RPMI8226 (cell line): ENCODE measurements at places on chromosomes 2 and 18.
A peak's percentile ranks its signal among the peaks of the same experiment; 100 is the strongest.

- no peak for DNase-seq
Measured at GRCh38 chr2:5740053-5740452, 47.9 kb downstream of the SOX11 start.

- peak; percentile 48 for DNase-seq
Measured at GRCh38 chr18:59067873-59068272, 71.8 kb upstream of the SEC11C start.

DNA sequence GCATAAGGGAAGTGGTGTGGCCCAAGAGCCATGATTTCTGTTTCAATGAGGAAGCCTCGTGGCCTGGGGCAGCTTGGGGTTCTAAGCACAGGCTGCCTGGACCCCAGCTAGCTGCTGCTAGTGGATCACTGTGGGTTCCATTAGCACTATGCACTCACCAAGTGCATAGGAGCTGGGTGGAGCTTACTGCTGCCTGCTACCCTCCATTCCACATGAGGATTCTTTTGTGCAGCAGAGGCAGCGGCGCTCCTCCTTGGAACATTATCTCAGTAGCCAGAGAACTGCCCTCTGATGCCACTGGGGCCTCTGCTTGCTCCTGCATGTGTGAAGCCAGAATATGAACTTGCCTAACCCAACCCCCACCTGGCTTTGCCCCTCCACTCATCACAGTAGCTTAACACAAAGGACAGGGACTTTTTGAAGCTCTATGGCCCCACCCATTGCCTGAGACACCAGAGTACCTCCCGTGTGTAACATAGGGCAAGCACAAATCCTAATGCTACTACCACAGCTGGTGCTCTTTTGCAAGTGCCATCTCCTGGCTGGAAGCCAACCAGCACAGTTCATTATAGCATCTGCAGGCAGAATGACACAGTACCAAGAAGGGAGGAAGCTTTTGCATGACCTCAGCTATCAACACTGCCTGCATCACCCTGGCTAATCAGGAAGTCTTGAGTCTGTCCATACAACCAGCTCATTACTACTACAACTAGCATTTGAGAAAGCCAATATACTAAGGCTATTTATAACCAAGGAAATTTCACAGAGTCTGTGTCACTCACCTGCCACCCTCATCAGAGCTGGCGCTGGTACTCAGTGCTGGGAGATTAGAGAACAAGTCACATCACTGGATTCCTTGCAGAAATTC lies 297.0 kb upstream of the GULP1 start:
- DNase-seq, result peak; percentile 92

DNA sequence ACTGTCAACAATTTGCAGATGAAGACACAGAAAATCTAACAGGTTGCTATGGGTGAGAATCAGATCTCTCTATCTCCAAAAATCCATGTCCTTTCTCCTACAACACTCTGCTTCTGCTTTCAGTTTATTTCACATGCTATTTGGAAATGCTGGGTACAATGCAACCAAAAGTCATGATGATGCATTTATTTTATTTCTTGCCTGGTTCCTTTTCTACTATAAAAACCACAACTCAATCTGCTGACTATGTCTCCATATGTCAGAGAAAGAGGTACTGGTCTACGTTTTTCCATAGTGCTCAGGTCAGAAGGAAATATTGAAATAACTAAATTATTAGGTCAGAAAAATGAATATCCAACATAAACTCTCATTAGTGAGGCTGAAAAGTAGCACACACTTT lies 20.5 kb downstream of the RAD51AP2 start:
- peak; percentile 7 for DNase-seq

DNA sequence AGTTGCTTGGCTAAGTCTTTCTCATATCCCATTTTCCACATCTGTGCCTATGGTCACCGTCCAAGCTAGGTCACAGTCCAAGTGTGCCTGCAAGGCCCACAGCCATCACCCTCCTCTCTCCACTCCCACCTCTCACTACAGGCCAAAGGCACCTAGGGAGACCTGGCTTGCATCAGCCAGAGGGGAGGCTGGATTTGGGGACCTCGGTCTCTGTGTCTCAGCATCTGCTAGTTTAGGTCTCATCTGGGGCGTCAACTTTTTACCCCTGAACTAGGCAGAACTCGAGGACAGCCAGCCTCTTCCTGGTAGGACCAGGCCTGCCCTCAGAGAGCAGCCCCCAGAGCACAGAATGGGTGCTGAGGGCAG lies 217.1 kb downstream of the DYSF start:
- DNase-seq, result no peak

- no peak for DNase-seq
Measured at GRCh38 chr2:24517247-24517646, 26.2 kb downstream of the NCOA1 start.

DNA sequence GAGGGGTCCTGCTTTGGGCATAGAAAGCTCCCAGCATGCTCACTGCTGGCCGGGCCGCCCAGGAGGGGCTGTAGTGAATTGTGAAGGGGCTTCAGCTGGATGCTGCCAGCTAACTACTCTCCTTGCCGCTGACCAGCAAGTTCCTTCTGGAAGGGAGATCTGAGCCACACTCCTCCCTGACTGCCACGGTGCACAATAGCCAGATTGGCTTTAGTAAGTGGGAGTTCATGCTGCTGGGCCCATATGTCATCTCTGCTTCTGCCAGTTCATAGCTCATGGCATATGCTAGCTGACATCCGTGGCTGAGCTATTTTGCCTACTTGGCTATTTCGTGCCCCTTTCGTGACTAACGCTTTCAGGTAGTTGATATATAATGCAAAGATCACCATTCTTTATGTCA lies 51.6 kb upstream of the ROCK2 start:
- DNase-seq, result no peak

DNA sequence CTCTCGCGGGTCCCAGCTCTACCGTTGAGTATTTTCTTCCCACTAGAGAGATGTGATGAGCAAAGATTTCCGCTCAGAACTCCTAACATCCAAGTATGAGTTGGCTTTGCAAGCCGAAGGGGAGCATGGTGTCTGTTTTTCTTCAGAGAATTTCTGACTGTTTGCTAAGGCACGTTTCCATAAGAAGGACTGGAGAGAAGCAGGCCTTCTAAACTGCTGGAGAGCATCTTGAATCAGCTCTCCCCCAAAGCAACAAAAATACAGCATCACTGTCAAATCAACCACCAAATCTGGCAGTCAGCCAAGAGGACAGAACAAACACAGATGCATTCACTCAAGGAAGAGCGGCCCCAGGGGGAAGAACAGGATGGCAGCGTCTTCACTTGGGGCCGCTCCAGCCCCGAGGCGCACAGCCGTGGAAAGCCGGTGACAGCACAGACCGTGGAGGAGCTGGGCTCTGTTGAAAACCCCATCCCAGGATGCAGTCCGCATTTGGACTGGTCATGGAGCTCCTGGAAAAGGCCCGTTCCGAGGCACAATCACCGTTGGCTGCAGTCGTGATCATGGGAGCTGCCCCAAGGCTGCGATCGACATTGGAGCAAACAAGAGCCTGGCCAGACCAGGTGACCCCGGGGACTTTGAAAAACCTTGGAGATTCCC lies 101.4 kb downstream of the NFATC1 start:
- no peak for DNase-seq

DNA sequence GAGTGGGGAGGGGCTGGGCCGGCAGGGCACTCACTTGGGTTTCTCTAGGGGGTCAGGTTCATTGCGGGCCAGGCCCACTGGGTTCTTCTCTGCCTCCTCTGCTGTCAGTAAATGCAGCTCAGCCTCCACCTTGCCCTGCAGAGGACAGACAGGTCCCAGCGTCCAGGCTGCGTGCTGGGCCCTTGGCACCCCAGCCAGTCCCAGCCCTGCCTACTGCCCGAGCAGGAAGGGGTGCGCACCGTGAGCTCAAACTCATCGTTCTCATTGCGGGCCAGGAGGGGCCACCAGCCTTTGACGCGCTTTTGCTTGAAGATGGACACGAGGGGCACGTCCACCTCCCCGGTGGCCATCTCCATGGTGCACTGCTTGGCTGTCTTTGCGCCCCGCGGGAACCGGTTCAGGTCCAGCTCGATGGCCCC lies 17.3 kb downstream of the OTOF start:
- no peak for DNase-seq

- no peak for DNase-seq
Measured at GRCh38 chr2:3332133-3332532, 45.5 kb downstream of the EIPR1 start.

GRCh38 chr2:11744631-11745394 lies 1.6 kb upstream of the LPIN1 start:
- DNase-seq, result peak; percentile 80

- no peak for DNase-seq
Measured at GRCh38 chr2:37388074-37388473, 43.6 kb downstream of the QPCT start.

- DNase-seq, result no peak
Measured at GRCh38 chr2:38932586-38932985, 42.9 kb downstream of the ARHGEF33 start.

DNA sequence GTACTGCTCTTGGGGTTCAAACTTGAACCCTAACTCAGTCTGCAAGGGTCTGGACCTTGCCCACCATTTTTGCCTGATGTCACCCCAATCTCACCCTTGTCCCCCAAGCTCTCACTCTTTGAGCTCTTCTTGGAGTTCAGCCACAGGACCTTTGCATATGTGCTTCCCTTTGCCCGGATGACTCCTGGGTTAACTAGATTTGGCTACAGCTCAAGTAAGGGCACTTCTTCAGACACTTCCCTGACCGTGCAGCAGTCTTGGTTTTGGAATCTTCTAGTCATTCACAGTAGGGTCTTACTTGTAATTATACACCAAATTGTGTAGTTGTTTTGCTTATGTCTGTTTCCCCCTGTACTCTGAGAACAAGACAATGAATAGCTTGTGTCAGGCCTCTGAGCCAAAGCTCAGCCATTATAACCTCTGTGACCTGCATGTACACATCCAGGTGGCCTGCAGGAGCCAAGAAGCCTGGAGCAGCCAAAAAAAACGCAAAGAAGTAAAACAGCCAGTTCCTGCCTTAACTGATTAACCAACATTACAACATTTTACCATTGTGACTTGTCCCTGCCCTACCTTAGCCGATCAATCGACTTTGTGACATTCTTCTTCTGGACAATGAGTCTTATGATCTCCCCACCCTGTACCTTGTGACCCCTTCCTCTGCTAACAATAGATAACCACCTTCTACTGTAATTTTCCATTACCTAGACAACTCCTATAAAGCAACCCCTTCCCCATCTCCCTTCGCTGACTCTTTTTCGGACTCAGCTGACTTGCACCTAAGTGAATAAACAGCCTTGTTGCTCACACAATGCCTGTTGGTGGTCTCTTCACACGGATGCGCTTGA lies 1.0 kb upstream of the MOGAT1 start:
- no peak for DNase-seq

DNA sequence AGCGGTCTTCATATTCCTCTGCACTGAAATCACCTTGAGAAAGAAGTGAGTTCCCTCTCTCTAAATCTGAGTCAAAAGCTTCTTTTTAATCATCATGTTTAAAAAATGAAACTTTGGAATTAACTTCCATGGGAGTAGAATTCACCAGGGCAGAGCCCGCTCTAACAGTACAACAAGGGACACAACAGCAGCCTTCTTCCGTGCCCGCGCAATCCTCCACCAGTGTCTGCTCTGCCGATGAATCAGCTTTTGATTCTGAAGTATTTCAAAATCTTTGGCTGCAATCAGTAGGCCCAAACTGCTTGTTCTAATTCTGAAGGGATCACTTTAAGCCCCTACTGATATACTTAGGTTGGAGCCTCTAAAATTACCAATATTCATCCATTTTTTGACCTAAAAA lies 76.9 kb downstream of the USP40 start:
- no peak for DNase-seq

GRCh38 chr2:83971547-83971946 lies 487.5 kb downstream of the SUCLG1 start:
- DNase-seq, result no peak

GRCh38 chr2:216554755-216555154 lies 56.1 kb downstream of the RPL37A start:
- no peak for DNase-seq

- DNase-seq, result no peak
Measured at GRCh38 chr2:144379851-144380311, 140.0 kb downstream of the ZEB2 start.

- DNase-seq, result no peak
Measured at GRCh38 chr18:28164771-28165483, 12.0 kb downstream of the CDH2 start.

DNA sequence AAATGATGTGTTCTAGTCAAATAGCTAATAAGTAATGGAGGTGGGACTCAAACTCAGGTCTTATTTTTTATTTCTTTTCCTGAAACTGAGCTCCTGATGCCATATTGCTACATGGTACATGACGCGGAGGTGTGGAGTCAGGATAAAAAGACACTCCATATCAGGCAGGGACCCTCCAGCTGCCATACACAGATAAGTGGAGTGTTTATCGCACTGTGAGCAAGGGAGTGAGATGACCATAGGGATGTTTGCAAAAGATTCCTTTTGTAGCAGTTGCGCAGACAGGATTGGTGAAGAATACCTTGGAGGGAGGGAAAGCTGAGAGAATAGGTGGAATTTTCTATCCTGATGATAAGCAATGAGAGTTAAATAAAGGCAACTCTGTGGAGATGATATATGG lies 657.2 kb downstream of the RNF144A start:
- DNase-seq, result no peak

- no peak for DNase-seq
Measured at GRCh38 chr2:112957511-112957910, 20.3 kb upstream of the IL36G start.

DNA sequence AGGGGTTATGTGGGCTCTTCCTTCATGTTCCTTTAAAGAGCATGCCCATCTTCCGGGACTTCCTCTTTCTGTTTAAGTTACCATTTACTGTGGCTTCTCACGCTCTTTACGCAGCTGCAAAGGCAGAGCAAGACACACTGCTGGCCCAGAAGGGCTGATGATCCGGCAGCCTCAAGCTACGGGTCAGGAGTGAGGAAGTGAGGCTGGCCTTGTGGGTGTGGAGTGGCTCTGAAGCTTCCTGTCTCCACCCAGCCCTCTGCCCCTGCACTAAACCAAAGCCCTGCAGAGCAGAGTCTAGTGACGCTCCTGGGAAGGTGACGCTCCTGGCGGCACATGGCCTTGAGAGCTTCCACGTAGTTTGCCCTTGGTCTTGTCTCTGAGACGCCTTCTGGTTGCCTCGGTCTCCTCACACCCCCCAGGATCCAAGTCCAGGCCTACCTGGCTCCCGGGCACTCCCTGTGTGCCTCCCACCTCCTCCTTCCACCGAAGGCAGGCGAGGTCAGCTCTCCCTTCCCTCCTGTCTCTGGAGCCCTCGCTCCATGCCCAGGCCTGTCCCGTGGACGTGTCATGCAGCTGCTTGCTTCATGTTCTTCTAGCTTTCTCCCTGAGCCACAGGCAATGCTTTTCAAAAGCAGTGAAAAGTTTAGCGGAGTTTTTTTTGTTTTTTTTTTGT lies 50.3 kb downstream of the ARL4C start:
- DNase-seq, result peak; percentile 67

- DNase-seq, result no peak
Measured at GRCh38 chr2:71778514-71778913, 325.2 kb downstream of the DYSF start.
